Hematopoietic multipotent progenitor cell (in vitro differentiated cells): ENCODE measurements at places on chromosomes 4 and X.

DNA sequence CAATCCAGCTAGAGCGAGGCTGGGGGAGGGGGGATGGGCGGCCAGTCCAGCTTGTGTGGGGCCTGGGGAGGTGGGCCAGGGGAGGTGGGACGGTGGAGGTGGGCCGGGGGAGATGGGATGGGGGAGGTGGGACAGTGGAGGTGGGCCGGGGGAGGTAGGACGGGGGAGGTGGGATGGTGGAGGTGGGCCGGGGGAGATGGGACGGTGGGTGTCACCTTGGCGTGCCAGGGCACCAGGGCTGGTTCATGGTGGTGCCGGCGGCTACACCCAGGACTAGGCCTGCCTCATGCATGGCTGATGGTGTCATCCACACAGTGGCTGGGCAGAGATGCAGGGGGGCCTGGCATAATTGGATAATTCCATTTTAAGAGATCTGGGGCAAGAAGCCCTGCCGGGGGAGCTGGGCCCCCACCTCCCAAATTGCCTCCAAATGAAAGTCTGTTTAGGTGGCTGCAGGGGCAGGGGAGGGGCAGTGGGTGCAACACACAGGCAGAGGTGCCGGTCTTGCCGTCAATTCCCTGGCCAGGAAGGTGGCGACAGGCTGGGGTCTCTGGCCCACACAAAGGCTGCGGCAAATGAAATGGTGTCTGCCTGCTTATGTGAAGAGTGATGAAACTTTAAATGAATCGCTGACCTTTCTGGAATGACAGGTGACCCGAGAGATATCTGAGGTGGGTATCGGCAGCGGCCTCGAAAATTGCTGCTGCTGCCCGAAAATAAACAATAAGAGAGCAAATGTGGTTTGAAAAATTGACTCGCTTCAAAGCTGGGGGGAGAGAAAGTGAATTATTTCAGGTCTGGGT is 82.1 kb downstream of the FAM53A start:
- no peak for DNase-seq

DNA sequence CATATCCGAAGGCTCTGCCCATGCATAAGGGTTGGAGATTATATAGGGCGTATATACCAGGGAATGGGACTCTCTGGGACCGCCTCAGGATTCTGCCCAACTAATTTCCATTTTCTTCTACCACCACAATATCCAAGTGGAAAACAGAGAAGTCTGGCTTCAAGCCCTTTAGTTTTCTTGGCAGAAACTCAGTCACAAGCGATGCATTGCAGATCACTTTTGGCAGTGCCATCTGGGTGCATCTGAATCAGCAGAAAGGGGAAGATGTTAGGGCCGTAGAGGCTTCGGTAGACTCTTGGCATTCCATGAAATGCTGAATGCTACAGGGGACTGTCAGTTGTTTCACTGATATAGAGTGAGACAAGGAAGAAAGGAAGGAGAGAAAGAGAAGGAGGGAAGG is 94.1 kb upstream of the FAM9B start:
- no peak for DNase-seq

- DNase-seq, result no peak
Observed at GRCh38 chr4:38078590-38079421, 118.6 kb downstream of the PTTG2 start.

DNA sequence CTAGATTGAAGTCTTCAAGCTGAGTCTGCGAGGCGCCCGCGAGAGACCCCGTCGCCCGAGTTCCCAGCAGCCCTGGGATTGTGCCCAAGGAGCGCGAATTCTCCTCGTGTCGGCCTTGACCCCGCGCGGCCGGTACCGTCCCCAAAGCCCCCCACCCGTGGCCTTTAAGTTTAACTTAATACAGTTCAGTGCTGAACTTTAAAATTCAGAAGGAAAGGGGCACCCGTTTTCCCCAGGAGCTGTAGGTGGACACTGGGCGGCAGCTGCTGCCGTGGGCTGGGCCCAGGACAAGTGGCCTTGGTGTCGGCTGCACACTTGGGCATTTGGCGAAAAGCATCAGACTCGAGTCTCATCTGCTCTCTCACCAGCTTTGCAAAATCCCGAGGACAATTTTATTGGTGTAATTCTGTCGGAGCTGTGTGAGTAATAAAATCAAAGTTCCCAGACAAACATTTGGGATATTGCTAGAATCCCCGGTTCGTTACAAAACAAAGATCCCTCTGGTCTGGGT is 634 bp downstream of the CWH43 start:
- no peak for DNase-seq

GRCh38 chr4:76354517-76355473 is 48.3 kb downstream of the STBD1 start:
- DNase-seq, result no peak

DNA sequence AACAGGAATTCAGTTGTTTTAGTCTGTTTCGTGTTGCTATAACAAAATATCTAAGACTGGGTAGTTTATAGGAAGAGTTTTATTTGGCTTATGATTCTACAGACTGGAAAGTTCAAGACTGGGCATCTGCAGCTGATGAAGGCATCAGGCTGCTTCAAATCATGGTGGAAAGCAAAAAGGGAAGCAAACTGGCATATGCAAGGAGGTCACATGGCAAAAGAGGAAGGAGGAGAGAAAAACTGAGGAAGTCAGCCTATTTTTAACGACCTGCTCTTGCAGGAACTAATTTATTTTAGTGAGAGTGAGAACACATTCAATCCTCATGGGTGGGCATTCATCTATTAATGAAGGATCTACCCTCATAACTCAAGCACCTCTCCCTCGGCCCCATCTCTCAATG is 363.1 kb upstream of the HS3ST1 start:
- DNase-seq, result peak; percentile 7

- DNase-seq, result no peak
Observed at GRCh38 chrX:13028871-13029636, 15.4 kb downstream of the FAM9C start.

DNA sequence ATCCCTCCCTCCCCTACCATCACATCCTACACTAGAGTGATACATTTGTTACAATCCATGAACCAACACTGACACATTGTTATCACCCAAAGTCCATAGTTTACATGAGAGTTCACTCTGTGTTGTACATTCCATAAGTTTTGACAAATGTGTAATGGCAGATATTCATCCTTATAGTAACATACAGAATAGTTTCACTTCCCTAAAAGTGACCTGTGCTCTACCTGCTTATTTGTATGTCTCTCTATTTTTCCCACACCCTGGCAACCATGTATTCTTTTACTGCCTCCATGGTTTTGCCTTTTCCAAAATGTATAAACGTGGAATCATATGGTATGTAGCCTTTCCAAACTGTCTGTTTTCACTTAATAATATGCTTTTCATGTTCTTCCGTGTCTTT is 42.2 kb upstream of the HPGD start:
- no peak for DNase-seq

- DNase-seq, result no peak
Observed at GRCh38 chr4:16411501-16412085, 185.3 kb upstream of the TAPT1 start.

GRCh38 chrX:39264023-39264422 is 462.8 kb downstream of the MID1IP1 start:
- DNase-seq, result no peak

GRCh38 chr4:13982010-13982409 is 354.5 kb upstream of the BOD1L1 start:
- peak; percentile 97 for DNase-seq

- DNase-seq, result no peak
Observed at GRCh38 chr4:168863719-168864647, 146.1 kb downstream of the CBR4 start.

GRCh38 chr4:166146806-166147540 is 273.9 kb downstream of the TLL1 start:
- DNase-seq, result no peak

DNA sequence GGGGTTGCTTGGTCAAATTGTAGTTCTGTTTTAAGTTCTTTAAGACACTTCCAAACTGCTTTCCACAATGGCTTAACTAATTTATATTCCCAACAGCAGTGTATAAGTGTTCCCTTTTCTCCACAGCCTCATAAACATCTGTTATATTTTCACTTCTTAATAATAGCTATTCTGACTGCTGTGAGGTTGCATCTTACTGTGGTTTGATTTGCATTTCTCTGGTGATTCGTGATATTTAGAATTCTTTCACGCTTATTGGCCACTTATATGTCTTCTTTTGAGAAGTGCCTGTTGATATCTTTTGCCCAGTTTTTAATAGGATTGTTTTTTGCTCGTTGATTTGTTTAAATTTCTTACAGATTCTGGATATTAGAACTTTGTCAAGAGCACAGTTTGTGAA is 278.6 kb upstream of the ITM2A start:
- DNase-seq, result no peak

DNA sequence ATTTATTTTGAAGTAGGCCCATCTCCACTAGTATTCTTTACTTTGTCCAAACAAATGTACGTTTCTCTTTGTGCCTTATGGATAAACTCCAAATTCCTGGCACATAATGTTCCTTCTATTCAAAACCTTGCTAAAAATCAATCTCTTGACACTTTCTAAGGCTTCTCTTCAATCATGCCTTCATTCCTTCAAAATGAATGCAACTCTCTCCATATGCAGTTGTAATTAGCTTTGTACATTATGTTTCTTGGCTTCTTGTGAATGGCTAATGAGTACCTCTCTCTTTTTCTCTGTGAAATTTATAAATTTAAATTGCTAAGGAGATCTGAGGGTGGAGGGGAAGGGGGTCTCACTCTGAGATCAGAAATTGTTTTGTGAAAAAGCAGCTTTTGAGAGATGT is 24.0 kb upstream of the ANK2 start:
- no peak for DNase-seq

- peak; percentile 17 for DNase-seq
Observed at GRCh38 chrX:56728752-56729151, 291 bp upstream of the NBDY start.

- DNase-seq, result no peak
Observed at GRCh38 chrX:148333989-148334388, 166.4 kb upstream of the AFF2 start.

DNA sequence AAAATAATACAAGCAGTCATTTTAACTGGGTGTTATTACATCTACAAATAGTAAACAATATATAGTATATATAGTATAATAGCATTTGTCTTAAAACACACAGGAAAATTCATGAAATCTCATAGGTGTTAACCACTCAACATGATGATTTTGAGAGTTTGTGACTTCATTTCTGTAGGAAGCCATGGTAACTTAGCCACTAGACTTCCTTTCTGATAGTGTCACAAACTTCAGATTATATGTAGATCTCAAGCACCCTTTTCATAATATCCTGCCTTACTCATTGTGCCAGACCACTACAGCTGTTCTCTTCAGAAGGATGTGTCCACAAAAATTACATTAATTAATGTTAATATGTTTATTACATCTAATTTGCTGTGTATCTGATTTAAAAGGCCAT is 1250.6 kb downstream of the ADGRL3 start:
- DNase-seq, result no peak

DNA sequence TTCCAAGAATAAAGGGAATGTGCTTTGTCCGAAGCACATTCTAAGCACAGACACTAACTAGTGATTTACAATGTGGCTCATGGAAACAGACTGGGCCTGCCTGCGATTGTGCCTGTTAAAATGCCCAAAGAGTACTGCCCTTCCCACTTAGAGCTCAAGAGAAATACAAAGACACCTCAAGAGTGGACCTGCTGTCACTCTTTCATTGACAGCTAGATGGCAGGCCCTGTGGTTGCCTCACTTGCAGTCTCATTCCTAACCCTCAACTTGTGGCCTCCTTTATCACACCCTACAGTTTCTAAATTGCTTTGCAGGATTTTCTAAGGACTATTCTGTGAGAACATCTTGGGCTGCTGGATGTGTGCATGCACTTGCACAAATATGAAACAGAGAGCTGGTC is 331.0 kb upstream of the EMCN start:
- no peak for DNase-seq

DNA sequence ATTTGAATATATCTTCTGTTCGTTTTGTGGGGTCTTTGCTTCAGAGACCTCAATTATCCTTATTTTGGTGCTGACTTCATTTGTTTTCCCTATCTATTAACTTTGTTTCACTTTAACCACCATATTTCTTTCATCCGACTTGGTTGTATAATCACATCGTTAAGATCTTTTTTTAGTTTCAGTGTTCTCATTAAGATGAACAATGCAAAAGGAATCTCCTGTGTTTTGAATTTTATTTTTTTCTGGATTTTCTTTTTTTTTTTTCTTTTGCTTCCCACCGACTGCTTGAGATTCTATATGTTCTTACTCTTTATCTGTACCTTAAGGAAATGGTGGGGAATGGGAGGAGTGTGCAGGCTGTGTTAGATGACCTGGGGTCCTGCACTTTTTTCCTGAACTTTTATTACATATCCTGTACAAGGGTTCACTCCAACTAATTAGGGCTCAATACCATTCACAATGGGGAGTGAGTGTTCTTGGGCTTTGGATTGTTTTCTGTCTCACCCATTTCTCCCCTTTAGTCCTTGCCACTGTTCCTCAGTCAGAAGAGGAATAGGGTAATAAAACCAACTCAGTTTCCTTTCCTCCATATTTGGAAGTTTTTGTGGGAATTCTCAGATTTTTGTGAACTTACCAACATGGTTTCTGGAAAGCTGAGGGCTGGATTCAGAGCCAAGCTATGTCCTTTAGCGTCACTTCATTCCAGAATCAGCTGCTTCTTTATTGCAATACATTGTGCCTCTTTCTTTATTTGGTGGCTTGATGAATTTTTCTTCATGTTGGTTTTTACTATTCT is 43.2 kb upstream of the BMPR1B start:
- DNase-seq, result no peak

DNA sequence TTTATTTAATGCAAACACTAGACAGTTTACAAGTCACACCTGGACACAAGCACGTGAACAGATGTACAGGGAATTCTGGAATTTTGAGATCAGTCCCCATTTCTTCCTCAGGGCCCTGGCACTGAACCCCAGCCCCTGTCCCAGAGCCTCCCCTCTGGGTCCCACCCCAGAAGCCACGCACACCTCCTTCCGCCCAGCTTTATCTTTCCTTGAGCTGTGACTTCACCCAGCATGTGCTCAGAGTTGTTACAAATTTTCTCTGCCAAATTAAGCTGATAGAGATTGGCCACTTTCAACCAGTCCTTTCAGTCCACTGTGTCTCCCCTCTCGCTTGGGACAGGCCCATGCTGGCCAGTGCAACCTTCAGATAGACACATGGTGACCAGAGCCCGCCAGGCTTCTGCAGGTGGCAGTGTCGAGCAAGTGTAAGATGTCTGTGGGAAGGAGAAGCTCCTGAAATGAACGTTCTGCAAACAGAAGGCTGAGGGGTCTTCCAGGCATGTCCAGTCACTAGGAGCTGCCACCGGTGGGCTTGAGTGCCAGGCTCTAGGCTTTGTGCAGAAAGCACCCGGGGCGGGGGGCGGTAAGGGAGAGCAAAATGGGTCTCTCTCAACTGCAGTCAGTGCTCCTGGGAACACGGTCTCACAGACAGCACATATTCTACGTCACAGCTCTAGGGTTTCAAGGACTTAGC is 73.3 kb downstream of the MTMR1 start:
- DNase-seq, result no peak

GRCh38 chrX:103446665-103447302 is 70.4 kb downstream of the BEX3 start:
- DNase-seq, result no peak

GRCh38 chr4:36222702-36223101 is 21.6 kb downstream of the ARAP2 start:
- no peak for DNase-seq
